ENCODE measurements at places on chromosomes 1 and 21. TPM values are rescaled to one million over a fixed set of nuclear protein-coding genes. Genes with fewer than 3 reads are reported as not detected.

- no peak for DNase-seq
- no peak overlapping the region for H3K27ac ChIP-seq
- H3K36me3 ChIP-seq, result no peaks in the 10 kb centered on the region
Measured at GRCh38 chr1:109034382-109034781, 7.5 kb downstream of the WDR47 start.

DNA sequence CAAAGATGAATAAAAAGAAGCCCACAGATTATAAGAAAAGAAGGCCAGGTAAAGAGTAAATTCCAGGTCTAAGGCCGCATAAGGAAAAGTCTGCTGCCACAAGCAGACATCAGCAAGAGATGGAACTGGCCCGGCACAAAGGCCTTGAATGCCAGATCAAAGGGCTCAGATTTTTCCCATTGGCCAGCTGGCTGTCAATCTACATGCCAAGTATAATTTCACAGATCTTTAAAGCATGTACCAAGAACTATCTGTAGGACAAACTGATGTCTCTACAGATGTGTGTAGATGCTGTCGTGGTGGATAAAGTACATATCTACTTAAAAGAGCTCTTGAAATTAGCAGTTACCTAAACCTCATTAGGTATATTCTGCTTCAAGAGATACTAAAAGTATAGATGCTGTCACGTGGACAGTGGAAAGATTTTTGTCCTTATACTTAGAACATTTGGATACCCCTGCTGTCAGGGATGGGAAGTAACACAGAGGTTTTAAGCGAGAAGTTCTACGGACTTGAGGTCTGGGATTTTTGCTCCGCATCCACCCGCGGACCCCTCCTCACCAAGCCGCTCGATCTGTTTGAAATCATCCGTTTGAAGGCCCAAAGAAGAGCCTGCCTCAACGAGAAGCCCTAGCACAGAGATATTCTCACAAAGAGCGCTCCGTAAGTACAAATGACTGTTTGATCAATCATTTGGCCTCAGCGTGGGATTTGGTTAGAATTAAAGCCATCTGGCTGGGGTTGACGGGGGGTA is 10.1 kb downstream of the GLIS1 start:
- H3K4me3 ChIP-seq, result no peak overlapping the region
- peaks cover 45% of the 10 kb centered on the region for H3K27me3 ChIP-seq
- no peaks in the 10 kb centered on the region for H3K4me1 ChIP-seq
- H3K27ac ChIP-seq, result no peak overlapping the region
- no peaks in the 10 kb centered on the region for H3K36me3 ChIP-seq

DNA sequence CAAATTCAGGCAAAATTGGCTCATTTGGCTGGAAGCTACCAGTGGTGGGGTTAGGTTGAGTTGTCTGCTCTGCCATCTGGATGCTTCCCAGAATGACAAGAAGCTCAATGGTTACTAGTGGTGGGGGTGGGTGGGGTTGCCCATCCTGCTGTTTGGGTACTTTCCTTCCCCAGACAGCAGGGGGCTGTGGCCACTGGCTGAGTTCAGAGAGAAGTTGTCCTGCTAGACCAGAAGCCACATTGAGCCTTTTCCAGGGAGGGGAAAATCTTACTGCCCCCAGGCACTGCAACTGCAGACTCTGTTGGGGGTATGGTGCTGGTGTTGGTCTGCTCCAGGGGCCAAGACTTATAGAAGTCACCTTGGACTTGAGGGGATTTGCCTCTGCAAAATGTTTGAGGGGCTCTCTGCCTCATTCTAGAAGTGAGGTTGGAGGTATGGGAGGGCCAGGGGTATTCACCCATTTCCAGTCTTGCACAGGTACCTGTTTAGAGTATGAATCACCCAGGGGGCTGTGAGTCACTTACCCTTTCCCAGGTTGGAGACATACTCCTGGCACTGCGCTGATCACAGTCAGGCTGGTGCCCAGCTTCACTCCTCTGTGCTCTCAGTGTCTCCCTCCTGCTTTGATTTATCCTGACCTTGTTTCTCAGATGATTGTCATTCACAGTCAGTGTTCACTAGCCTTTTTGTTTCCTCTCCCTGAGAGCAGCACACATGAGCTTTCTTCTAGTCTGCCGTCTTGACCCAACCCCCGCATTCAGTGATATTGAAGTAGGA is 89.1 kb upstream of the NEGR1 start:
- H3K36me3 ChIP-seq, result no peaks in the 10 kb centered on the region
- no peaks in the 10 kb centered on the region for H3K27me3 ChIP-seq
- H3K4me1 ChIP-seq, result no peaks in the 10 kb centered on the region

DNA sequence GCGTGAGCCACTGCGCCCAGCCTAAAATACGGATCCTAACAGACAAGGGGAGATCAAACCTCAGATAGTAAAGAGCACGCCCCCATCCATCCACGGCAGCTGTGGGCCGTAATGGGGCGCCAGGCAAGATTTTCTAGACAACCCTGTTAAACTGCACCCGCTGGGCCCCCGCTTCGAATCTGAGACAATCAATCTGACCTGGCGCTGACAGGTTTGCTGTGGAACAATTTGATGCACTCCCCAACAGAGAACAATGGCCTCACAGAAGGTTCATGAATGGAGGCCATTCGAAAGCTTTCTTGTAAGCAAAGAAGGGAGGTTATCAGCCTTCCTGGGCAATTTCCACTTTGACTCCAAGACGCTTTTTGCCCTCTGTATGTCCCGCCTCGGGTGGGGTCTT is 30.5 kb downstream of the CLSTN1 start:
- H3K27me3 ChIP-seq, result no peaks in the 10 kb centered on the region
- no peak overlapping the region for H3K27ac ChIP-seq
- H3K4me1 ChIP-seq, result no peaks in the 10 kb centered on the region
- no peak overlapping the region for H3K4me3 ChIP-seq

DNA sequence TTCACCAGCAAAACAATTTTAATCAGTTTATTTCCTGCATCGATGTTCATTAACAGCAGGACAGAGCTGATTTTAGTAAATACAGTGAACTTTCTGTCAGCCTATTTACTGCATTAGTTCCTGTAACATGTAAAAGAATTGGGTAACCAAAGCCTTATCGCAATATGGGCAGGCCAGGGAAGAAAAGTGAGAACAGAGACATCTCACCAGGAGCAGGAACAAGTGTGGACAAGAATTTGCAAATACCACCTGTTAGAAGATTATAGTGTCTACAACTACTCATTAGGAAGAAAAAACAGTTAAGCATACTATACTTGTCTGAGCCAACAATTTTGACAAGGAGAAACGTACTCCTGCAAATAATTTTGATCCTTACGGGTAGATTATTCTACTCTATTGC is 1293.9 kb downstream of the PLA2G4A start:
- DNase-seq, result no peak
- no peaks in the 10 kb centered on the region for H3K27me3 ChIP-seq
- no peaks in the 10 kb centered on the region for H3K36me3 ChIP-seq
- H3K27ac ChIP-seq, result no peak overlapping the region
- no peaks in the 10 kb centered on the region for H3K4me1 ChIP-seq
- H3K4me3 ChIP-seq, result no peak overlapping the region

DNA sequence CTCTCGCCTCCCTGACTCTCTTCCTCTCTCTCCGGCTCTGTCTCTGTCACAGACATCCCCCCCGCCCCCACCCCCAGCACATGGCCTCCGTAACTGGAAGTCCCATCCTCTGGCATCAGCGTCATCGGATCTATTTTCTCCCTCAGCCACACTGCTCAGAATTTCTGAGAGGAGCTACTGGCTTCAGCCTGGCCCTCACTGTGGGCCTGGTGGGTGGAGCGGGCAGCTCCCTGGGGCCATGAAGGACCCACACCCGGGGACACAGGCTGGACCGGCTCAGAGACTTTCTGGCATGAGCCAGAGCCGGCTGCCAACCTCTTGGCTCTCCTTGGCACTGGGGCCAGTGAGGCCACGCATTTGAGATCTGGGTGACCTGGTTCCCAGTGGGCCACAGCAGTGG is 61.2 kb upstream of the CASZ1 start:
- no peak for DNase-seq
- no peaks in the 10 kb centered on the region for H3K4me1 ChIP-seq
- H3K4me3 ChIP-seq, result no peak overlapping the region
- H3K27ac ChIP-seq, result no peak overlapping the region
- H3K36me3 ChIP-seq, result no peaks in the 10 kb centered on the region
- no peaks in the 10 kb centered on the region for H3K27me3 ChIP-seq

- DNase-seq, result no peak
- no peaks in the 10 kb centered on the region for H3K36me3 ChIP-seq
- H3K4me1 ChIP-seq, result no peaks in the 10 kb centered on the region
- H3K27me3 ChIP-seq, result no peaks in the 10 kb centered on the region
- H3K27ac ChIP-seq, result no peak overlapping the region
- no peak overlapping the region for H3K4me3 ChIP-seq
Measured at GRCh38 chr1:241460098-241460873, 59.3 kb downstream of the FH start.

DNA sequence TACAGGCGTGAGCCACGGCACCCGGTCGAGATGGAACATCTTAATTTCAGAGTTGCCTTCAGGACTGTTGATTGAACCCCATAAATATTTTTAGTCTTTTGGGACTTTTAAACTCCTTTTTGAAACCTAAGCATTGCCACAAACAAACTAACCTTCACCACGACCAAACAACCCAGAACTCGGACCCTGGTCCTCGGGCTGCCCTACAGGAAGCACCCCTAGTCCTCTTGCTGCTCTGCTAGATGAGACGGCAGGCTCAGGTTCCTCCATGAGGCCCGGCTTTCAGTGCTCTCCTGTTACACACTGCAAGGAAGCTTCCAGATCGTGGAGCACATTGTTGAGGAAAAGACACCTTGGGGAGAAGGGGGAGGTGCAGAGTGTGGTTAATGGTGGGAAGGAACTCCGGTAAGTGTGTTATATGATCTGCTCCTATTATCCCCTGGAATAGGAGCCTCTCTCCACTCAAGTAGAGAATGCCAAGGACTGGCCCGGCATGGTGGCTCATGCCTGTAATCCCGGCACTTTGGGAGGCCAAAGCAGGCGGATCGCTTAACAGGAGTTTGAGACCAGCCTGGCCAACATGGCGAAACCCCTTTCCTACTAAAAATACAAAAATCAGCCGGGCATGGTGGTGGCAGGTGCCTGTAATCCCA is 5.7 kb downstream of the EPHX1 start:
- no peak overlapping the region for H3K4me3 ChIP-seq
- no peaks in the 10 kb centered on the region for H3K36me3 ChIP-seq
- no peak for DNase-seq

GRCh38 chr1:89908672-89909436 is 86.1 kb upstream of the ZNF326 start:
- H3K4me3 ChIP-seq, result no peak overlapping the region
- no peaks in the 10 kb centered on the region for H3K36me3 ChIP-seq
- H3K27ac ChIP-seq, result peak overlapping the region; percentile 84
- peak; percentile 70 for DNase-seq

- H3K4me1 ChIP-seq, result peaks cover 69% of the 10 kb centered on the region
- no peaks in the 10 kb centered on the region for H3K36me3 ChIP-seq
- H3K27ac ChIP-seq, result peak overlapping the region; percentile 61
Measured at GRCh38 chr1:58895559-58896145, 111.8 kb upstream of the JUN start.

DNA sequence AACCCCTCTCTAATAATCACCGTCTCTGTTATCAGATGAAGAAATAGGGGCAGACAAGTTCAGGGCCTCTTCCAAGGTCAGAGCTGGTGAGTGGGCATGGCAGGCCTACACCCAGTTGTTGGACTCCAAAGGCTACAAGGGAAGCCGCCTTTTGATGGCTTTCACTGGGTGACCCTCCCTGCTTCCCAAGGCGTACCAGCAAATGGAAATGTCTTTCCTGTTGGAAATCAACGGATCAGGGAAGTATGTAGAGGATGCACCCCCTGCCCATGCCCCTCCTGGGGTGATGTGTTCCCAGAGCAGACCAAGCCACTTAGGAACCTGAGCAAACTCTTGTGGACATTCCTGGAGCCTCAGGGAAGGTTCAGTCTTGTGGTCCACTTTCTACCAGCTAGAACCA is 47.4 kb downstream of the LGR6 start:
- no peak overlapping the region for H3K27ac ChIP-seq
- no peak for DNase-seq
- H3K36me3 ChIP-seq, result no peaks in the 10 kb centered on the region
- peaks cover 3% of the 10 kb centered on the region for H3K4me1 ChIP-seq

- no peaks in the 10 kb centered on the region for H3K36me3 ChIP-seq
- no peaks in the 10 kb centered on the region for H3K27me3 ChIP-seq
- peaks cover 14% of the 10 kb centered on the region for H3K4me1 ChIP-seq
- H3K27ac ChIP-seq, result no peak overlapping the region
Measured at GRCh38 chr1:23774174-23774880, 3.9 kb upstream of the PITHD1 start.

DNA sequence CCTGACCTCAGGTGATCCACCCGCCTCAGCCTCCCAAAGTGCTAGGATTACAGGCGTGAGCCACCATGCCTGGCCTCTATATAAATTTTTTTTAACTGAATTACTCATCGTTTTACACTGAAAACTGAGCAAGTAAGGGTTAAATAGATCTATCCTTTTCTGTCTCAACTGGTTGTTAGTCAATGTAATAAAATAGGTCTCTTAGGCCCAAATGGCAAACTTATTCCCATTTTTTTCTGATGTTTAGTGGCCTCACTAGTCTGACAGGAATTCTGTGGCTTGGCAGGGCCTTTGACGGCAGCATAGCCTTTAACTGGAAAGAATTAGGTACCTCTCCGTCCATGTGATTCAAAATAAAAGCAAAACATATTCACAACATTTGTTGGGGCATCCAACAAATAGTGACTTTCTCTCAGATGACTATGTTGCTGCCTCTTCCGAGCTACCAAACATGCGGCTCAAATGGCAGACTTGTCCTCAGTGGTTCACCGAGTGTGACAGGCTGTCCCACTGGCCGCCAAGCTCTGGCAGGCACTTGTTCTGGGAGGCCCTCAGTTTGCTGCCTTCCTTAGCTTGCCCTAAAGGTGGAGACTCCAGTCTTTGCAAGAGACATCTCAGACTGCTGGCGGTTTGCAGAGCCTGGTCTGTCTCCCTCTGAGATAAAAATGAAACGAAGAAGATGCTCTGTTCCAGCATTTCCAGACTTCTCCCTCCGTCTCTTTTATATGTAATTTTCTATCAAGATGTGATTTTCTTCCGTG is 17.4 kb downstream of the ATP1A4 start:
- no peak overlapping the region for H3K27ac ChIP-seq
- no peaks in the 10 kb centered on the region for H3K4me1 ChIP-seq

Gene ZNHIT6
- total RNA-seq, result 21.4 TPM

Gene LRRN2
- not detected for total RNA-seq

Gene SPRR3
- total RNA-seq, result not detected
